NCI-H1048 (cell line): ENCODE measurements at places on chromosomes 6 and 20.

DNA sequence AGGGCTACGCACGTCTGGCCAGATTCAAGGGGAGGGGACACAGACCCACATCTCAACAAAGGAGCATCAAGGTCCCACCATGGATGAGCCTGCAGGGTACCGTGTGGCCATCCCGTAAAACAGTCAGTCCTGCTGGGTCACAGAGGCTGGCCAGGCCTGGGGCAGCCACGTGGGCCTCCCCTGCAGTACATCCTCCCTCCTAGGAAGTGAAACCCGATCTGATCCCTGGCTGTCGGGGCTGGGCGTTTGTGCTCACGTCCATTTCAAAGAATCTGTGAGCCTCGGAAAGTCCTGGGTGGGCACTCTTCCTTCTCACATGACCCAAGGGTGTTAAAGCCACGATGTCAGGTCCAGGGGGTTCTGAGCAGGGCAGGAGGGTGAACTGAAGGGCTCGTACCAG lies 14.3 kb downstream of the SULF2 start:
- DNase-seq: no peak

- peak; percentile 33 for DNase-seq
Observed at GRCh38 chr20:64101731-64102621, 5.4 kb downstream of the NPBWR2 start.

DNA sequence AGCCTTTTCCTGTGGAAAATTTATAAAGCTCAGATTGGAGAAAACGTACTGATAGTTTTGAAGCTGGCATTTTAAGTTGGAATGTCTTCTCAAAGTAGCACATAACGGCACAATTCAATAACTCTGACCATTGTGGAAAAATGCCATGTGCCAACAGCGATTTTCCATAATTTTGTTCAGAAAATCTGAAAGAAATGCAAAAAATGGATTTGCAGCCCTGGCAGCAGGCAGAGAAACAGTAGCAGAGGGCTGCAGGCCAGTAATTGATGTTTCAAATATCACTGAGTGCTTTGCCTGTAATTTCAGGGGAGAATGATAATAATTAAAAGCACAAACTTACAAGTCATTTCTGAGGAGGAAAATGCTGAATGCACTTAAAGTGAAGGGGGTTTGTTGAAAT lies 507.4 kb downstream of the MAFB start:
- DNase-seq: no peak

DNA sequence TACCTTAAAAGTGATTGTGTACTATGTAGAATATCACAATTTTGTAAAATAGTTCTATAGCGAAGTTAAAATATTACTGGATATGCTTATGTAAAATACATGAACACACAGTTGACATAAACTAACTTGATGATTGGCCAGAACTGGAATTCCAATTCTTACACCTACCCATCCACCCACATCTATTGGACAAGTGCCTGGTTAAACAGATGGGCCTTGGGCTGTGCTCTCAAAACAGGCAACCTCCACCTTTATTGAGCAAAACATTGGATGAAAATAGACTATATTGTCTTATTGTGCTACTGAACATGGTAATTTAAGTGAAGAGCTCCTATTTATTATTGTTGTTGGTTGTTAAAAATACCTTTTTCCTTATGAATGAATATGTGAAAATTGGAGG lies 154.0 kb upstream of the FLRT3 start:
- no peak for DNase-seq

- DNase-seq: no peak
Observed at GRCh38 chr6:168364793-168365421, 45.3 kb upstream of the DACT2 start.

DNA sequence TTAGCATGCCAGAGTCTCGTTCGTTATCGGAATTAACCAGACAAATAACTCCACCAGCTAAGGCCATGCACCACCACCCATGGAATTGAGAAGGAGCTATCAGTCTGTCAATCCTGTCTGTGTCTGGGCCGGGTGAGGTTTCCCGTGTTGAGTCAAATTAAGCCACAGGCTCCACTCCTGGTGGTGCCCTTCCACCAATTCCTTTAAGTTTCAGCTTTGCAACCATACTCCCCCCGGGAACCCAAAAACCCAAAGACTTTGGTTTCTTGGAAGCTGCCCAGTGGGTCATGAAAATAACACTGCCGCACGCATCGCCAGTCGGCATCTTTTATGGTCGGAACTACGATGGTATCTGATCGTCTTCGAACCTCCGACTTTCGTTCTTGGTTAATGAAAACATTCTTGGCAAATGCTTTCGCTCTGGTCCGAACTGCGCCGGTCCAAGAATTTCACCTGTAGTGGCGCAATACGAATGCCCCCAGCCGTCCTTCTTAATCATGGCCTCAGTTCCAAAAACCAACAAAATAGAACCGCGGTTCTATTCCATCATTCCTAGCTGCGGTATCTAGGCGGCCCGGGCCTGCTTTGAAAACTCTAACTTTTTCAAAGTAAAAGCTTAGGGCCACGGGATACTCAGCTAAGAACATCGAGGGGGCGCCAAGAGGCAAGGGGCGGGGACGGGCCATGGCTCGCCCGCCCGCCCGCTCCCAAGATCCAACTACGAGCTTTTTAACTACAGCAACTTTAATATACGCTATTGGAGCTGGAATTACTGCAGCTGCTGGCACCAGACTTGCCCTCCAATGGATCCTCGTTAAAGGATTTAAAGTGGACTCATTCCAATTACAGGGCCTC lies 1958.5 kb upstream of the DEFB115 start:
- no peak for DNase-seq

- DNase-seq: no peak
Observed at GRCh38 chr6:30167101-30167500, 3.8 kb downstream of the TRIM15 start.

GRCh38 chr6:100518588-100518987 lies 53.9 kb upstream of the SIM1 start:
- no peak for DNase-seq

DNA sequence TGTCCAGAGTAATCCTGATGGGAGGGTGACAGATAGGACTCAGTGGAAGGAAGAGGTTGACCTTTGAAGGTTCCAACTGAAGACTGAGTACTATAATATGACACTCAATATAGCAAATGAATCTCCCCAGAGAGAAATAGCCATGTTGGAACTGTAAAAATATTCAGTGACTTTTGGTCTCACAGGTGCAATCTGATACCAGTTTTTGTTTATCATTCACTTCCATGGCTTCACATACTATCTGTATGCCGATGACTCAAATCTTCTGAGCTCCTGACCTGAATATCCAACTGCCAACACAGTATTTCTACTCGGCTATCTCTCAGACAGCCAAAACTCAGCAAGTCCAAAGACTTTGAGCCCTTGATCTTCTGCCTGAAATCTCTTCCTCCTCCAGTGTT lies 21.8 kb upstream of the PKHD1 start:
- DNase-seq: no peak
